CD4-positive, alpha-beta T cell treated with Interleukin-1 beta for 1 hour (primary cell): ENCODE measurements at places on chromosomes 7 and 10.

DNA sequence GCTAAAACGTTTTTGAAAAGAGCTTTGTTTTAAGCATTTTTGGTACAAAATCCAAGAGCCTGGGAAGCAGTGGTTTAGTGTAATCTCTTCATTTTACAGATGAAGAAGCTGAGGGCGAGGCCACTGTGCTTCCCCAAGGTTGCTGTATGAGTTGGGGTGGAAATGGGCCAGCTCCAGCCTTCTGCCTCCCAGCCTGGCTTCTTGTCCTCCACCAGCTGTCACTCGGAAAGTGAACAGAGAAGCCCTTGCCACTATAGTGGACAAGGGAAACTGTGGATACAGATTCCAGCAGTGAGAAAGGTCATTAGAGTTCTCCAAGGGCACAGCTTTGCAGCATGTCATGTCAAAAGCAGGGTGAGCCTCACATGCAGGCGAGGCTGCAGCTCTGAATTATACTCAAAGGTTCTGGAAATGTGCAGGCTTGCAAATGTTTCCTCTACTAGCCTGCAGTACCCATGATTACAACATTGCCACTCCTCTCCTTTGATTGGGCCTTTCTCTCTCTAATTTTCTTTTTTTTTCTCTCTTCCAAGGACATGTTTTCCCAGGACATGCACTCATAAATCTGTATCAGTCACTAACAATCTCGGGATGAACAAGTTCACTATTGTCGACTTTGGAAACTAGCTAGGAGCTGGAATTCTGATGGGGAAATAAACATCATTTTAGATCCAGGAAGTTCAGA is 33.0 kb downstream of the BAMBI start:
- DNase-seq, result no peak

- DNase-seq, result no peak
Observed at GRCh38 chr10:130864961-130865818, 446.3 kb downstream of the TCERG1L start.

- DNase-seq, result no peak
Observed at GRCh38 chr10:101065481-101066145, 3.8 kb downstream of the KAZALD1 start.

GRCh38 chr10:91525896-91526712 is 106.8 kb downstream of the PPP1R3C start:
- no peak for DNase-seq

DNA sequence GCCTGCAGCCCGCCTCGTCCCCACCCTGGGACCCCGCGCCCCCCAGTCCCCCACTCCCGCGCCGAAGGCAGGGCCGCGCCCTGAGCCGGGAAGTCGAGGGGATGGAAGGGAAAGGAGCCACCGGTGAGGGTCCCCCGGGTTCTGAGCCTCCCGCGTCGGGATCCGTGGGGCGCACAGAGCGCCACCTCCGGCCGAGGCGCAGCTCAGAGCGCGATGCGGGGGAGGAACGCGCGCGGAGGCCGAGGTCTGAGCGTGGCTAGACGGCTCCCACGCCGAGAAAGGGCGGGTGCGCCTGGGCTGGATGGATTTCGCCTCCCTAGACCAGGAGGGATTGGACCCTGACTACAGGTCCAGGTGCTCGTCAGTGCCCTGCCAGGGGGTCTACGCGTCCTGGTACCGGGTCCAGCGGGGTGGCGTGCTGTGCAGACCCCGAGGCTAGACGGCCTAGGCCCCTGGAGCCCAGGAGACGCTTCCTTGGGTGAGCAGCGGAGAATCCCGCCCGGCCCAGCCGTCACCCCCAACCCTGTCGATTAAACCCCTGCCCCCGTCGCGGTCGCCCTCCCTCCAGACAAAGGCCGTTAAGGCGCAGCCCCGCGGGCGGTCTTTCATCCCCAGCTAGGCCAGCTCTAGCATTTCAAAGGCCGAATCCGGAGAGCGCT is 986 bp upstream of the PDGFA start:
- DNase-seq, result no peak
